ENCODE measurements at places on chromosomes 4 and X.

DNA sequence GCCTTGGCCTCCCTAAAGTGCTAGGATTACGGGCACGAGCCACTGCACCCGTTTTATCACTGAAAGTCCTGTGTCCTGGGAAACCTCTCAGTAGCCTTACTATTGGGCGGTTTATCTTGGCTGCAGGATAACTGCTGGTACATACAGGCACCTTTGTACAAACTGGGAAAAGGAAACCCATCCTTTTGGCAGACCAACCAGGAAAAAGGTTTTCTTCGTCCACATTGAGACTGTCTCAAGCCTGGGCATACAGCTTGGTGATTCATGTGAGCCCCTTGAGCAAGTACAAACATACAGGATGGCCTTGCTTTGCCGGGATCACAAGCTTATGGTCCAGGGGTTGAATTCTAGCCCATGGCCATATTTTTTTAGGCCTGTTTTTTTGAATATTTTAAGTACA lies 32.8 kb downstream of the RWDD4 start:
- DNase-seq = no peak

DNA sequence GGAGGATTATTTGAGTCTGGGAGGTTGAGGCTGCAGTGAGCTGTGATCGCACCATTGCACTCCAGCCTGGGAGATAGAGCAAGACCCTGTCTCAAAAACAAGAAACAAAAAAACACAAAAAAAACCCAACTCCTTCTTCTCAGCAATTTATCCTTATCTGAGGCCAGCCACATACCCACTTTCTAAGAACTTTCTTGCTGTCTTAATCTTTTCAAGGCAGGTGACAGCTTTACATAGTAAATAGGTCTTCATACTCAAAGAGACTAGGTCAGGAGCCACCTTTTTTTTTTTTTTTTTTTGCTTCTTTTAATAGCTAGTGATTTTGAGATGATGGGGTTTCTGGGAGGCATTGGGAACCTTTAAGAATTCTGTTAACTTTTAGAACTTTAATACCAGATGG lies 26.1 kb upstream of the ZCCHC13 start:
- DNase-seq = no peak

DNA sequence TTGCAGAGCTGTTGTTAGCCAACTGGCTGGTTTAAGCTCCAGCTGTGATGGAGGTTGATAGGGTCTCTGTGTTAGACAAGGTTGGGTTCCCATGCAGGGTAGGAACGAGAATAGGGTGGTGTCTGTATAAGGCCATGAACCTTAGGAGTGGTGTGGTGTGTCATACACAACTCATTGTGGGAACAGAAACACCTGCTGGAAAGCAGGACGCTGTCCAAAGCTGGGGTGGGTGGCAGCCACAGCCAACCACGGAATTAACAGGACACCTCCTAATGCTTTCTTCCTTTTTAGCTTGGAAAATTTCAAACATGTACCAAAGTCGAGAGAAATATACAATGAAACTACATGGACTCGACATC lies 94.4 kb downstream of the ARHGAP10 start:
- no peak for DNase-seq

- no peak for DNase-seq
Observed at GRCh38 chr4:53240573-53240972, 125.3 kb downstream of the SCFD2 start.

DNA sequence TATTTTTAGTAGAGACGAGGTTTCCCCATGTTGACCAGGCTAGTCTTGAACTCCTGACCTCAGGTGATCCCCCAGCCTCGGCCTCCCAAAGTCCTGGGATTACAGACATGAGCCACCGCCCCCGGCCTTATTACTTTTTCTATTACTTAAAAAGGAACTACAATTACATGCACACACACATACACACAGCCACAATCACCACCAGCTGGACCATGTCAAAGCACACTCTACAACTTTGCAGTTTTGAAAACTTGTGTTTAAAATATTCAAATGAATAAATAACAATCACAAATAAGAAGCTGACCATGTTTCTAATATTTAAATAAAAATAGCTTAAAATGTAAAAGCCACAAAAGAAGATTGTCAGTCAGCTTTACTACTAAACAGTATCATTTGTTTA lies 23.4 kb downstream of the SLC10A7 start:
- no peak for DNase-seq

- DNase-seq = no peak
Observed at GRCh38 chr4:38071801-38072431, 111.7 kb downstream of the PTTG2 start.

- DNase-seq = no peak
Observed at GRCh38 chrX:7088968-7089615, 58.4 kb upstream of the STS start.

- no peak for DNase-seq
Observed at GRCh38 chrX:100663642-100664041, 19.6 kb downstream of the SRPX2 start.

DNA sequence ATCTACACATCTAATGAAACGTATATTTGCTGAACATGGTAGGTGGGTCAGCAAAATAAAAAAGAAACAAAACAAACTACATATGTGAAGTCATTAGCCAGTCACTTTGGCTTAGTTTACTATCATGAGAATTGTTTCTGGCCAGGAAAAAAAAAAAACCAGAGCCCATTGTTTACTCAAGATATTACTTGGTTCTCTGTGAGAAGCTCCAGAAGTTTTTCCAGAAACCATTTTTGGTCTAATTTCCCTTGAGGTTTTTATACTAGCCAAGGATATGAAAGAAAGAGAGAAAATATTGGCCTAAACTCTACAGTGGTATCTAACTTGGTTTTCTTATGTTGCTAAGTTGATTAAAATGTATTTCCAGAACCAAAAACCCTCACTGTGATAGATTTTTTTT lies 259.1 kb downstream of the PDHA2 start:
- no peak for DNase-seq
